ENCODE measurements at places on chromosomes 3 and 15. TPM values are rescaled to one million over a fixed set of nuclear protein-coding genes. Genes with fewer than 3 reads are reported as not detected.

DNA sequence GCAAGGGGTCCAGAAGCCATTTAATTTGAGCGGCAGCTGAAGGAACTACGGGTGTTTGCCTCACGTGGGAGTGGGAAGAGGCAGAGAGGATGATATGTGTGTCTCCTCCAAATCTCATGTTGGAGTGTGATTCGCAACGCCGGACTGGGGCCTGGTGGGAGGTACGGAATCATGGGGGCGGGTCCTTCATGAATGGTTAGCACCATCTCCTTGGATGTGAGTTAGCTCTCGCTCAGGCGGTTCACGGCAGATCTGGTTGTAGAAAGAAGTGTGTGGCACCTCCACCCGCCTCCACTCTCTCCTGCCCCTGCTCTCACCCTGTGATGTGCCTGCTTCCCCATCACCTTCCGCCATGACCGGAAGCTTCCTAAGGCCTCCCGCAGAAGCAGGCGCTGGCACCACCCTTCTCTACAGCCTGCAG, 25.4 kb downstream of the XXYLT1 start:
- no peak for DNase-seq

GRCh38 chr15:91516866-91517265, 336.6 kb upstream of the SLCO3A1 start:
- no peak for DNase-seq

The SLC27A2 gene
- total RNA-seq, result 26.5 TPM

DNA sequence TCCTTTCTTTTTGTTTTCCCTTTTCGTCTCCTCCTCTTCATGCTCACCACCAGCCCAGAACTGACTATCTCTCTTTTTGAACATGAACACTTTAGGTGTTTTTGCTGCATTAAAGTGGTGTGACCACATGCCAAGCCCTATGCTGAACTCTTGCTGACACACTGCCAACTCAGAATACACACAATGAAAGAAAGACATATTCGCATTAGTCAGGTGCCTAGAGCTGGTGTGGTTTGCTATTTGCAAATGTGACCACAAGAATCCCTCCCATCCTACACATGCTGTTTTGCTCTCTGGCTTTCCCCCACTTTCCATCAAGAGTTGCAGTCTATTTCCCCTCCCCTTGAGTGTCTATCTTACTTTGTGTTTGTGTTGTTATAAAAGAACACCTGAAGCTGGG, 967.8 kb upstream of the CFAP20DC start:
- DNase-seq, result no peak

GRCh38 chr3:190684776-190685175, 170.9 kb downstream of the IL1RAP start:
- no peak for DNase-seq

- no peak for DNase-seq
Observed at GRCh38 chr3:187889601-187890404, 144.5 kb upstream of the BCL6 start.

- no peak for DNase-seq
Observed at GRCh38 chr3:57743496-57743895, 12.6 kb upstream of the SLMAP start.

- DNase-seq, result no peak
Observed at GRCh38 chr3:98972720-98973119, 71.2 kb upstream of the DCBLD2 start.

GRCh38 chr15:86392874-86393273, 313.2 kb downstream of the AGBL1 start:
- DNase-seq, result no peak

GRCh38 chr3:161386991-161387770, 15.9 kb upstream of the SPTSSB start:
- DNase-seq, result no peak

The CCR8 gene
- total RNA-seq, result 0.19 TPM

The SLC15A2 gene
- total RNA-seq, result 21.8 TPM

GRCh38 chr3:174397848-174398247, 461.3 kb upstream of the NAALADL2 start:
- no peak for DNase-seq

The SPINK8 gene
- not detected for total RNA-seq

DNA sequence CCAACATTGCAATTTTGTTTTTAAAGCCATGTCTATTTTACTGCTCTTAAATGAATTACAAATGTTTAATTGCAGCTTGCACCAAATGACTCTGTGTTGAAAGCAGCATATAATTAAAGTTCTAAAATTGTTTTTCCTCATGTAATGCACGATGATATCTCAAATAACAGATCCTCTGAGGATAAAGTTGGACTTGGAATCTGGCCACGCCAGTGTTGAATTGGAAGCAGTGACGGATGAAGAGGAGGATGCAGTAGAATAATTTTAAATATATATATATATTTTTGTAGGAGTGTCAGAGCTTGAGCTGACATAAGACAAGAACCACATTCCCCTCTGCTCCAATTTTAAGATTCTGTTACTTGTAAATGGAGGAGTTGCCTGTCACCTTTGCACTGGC, 406.6 kb upstream of the DPPA4 start:
- DNase-seq, result no peak

The PRC1 gene
- total RNA-seq, result 6.6 TPM

DNA sequence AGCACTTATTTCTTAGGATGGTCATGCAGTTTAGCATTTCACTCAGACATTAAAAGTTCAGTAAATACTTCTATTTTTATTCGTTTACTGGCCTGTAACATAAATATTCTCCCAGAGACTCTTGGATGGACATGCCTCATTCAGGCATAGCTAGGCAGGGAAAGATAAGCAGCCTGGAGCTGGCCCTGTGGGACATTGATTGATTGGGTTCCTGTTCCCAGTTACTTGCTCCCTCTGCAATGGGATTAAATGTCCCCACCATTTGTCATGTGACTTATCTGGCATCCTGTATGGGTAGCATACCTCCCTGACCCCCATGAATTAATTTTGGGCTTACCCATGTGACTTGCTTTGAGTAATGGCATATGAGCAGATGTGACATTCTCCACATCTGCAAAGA, 2.7 kb upstream of the SCAMP5 start:
- no peak for DNase-seq

GRCh38 chr3:168839653-168840052, 743.9 kb upstream of the GOLIM4 start:
- DNase-seq, result no peak

- DNase-seq, result no peak
Observed at GRCh38 chr3:121916189-121916588, 22.0 kb downstream of the SLC15A2 start.

The ERICH6 gene
- 0.19 TPM for total RNA-seq

DNA sequence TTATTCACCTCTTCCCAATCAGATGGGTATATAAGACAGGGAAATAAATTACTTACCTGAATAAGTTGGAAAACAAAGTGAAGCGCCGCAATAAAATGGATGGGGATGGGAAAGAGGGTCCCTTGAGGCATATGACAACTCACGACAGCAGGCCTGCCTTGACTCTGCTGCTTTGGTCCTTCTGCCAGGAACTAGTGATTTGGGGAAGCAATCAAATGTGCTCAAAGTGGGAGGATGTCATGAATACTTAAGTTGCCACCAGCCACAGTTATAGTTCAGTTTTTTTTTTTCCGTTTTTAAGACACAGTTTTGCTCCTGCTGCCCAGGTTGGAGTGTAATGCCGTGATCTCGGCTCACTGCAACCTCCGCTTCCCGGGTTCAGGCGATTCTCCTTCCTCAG, 4.6 kb downstream of the PARL start:
- DNase-seq, result no peak

DNA sequence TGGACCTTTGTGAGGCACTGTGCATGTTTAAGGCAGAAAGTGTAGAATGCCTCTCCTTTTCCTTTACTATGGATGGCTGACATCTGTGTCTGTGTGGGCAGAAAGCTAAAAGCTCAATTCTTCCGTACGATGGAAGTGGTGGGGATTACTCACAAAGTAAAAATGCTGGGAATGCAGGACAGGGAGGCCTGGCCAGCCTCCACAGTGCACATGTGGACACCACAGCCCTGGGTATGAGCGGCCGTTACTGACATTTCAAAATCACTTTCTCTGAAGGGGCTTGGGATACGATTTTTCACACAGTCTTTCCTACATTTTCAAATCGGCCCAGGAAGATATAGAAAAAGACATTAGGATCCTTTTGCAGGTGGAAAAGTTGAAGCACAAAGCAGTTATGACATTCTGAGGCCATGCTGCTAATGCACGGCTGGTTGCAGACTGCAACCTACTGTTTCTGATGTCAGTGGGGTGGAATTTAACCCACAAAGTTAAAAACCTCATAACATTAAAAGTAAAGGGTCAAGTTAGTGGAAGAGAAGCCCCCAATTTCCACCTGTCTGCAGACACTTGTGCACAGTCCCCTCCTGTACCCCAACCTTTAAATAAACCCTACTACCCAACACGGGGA, 27.9 kb downstream of the EHD4 start:
- no peak for DNase-seq

DNA sequence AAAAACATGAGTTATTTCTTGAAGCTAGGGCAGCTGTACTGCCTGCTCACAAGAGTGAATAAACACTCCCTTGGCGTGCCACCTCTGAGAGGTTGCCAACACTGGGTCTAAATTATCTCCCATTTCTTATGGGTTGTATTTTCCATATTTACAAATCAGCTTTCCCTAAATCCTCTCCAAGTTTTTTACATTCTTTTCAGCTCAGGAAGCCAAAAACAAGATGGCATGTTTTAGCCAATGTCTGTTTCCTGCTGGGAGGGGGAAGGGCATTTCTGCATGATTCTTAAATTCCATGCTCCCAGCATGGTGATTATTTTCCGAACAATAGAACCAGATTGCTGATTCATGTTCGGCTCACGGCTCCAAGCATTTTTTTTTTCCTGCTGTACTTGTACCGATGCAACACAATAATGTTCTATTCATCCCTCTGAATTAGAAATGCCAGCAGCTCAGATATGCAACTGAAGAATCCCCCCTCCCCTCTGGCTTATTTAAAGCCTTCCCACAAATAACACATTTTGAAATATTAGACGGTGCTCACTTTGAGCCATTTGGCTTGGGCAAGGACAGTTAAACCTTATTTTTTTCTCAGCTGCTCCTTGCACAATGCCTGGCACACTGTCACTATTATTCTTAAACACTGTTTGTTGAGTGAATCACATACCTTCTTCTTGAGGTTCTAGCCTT, 252.5 kb downstream of the THRB start:
- DNase-seq, result no peak

DNA sequence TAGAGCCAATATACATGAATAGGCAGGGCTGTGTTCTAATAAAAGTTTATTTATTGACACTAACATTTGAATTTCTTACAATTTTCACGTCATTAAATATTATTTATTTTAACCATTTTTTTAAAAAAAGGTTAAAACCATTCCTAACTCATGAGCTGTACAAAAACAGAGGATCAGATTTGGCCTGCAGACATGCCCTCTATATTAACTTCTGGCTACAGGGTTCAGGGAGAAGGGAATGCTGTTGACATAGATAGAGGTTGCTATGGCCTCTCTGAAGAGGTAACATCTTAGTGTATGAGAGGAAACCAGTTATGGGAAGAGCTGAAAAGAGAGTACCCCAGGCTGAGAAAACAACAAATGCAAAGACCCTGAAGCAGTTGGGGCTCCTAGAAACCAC, 19.1 kb upstream of the RAP2B start:
- DNase-seq, result no peak

DNA sequence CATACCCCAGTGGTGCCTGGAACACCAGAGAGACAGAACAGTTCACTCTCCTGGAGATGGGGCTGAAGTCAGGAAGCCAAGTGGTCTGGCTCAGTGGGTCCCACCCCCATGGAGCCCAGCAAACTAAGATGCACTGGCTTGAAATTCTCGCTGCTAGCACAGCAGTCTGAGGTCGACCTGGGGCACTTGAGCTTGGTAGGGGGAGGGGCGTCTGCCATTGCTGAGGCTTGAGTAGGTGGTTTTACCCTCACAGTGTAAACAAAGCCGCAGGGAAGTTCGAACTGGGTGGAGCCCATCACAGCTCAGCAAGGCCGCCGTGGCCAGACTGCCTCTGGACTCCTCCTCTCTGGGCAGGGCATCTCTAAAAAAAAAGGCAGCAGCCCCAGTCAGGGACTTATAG, 272.0 kb downstream of the KLF13 start:
- DNase-seq, result no peak

GRCh38 chr15:28952666-28953491, 67.1 kb downstream of the APBA2 start:
- DNase-seq, result no peak

The FRMD4B gene
- total RNA-seq, result 50.5 TPM

The MORC1 gene
- 0.06 TPM for total RNA-seq

The LDHAL6B gene
- not detected for total RNA-seq

DNA sequence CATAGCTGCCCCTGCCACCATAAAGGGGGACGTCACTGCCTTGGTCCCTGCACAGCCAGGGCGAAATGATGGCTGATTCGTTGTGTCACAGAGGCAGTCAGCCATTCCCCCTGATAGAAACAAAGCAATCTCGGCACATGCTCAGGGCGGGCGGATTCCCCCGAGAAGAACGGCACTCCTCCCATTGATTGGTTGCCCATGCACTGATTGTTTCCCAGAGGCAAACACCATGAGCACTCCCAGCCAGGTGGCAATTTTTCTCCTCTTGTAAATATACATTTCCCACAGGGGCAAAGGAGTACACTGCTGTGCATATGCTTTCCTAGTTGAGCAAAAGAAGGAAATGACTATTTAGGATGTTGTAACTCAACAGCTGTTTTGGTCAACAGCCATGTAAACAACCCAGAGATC, 56.5 kb downstream of the KY start:
- no peak for DNase-seq

The MKRN3 gene
- total RNA-seq, result not detected

GRCh38 chr15:38202361-38202760, 50.3 kb upstream of the SPRED1 start:
- no peak for DNase-seq

DNA sequence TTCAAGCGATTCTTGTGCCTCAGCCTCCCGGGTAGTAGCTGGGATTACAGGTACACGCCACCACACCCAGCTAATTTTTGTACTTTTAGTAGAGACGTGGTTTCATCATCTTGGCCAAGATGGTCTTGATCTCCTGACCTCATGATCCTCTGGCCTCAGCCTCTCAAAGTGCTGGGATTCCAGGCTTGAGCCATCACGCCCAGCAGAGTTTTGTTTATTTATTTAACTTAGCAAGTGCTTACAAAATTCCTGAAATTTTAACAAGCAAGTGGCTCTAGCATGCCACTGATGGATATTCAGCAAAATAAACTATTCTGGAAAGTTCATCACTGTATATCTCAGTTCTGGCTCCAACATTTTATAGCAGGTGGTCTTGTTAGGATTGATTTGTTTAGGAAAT, 585.9 kb downstream of the OTOL1 start:
- DNase-seq, result no peak

The C3orf85 gene
- not detected for total RNA-seq

DNA sequence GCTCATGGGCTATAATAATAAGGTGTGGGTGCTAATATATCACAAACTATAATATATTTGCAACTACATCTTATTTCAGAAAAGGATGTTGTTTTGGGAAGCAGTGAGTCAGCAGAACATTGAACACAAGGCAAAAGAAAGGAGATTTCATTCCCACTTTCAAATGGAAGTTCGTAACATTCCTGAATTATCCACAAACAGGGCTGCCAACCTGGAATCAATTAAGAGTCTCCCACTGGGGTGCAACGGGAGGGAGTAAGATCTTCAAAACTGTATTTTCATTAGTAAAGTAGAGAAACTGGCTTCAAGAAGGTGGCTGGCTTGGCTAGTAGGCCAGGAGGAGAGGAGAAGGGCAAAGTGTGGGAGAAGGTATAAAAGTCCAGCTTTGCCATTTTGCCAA, 479.6 kb downstream of the CNTN3 start:
- no peak for DNase-seq

Data from kidney (tissue), 22 donors.